ENCODE measurements at places on chromosomes 16 and 17.

DNA sequence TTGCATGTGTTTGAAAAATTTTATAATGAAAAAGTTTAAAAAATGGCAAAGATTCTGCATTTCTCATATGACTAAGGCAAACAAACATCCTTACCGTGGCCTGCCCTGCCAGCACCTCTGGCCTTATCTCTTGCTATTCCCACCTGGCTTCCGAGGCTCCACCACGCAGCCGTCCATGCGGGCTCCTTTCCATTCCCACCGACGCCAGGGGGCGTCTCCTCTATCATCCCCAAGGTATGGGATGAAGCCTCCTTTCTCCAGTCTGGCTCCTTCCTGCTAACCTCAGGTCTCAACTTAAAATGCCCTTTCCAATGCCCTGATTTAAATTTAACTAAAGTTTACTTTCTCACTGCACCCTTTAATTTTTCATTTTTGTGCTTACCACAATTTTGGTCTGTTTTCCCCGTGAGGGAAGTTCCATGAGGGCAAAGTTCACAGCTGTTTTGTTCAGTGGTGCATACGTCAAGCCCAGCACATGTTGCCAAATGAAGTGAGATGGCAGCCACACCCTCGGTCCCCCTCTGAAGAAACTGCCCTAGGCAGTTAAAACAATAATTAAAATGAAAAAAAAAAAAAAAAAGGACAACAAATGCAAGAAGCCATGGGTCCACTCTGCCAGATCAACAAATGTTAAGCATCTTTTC, 13.3 kb upstream of the SDK2 start:
- DNase-seq, result no peak

GRCh38 chr17:8120520-8121406, 2.4 kb upstream of the ALOXE3 start:
- DNase-seq, result peak; percentile 75

- no peak for DNase-seq
Observed at GRCh38 chr17:36844601-36845000, 92.7 kb upstream of the LHX1 start.

DNA sequence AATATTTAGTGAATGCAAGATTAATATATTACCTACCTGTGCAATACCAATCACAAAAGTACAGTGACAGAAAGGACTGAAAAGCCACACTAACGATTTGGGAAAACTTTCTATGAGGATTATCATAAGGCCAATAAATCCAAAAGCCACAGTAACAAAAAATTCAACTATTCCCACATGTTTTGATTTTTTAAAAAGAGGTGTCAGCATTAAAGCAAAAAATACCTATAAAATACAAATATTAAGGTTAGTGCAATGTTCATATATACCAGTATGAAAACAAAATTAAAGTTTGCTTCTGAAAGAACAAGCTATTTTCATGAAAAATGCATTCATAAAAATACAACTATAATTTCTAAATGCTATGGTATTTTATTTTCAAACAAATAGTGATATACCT, 24.3 kb downstream of the ABCA5 start:
- DNase-seq, result no peak

DNA sequence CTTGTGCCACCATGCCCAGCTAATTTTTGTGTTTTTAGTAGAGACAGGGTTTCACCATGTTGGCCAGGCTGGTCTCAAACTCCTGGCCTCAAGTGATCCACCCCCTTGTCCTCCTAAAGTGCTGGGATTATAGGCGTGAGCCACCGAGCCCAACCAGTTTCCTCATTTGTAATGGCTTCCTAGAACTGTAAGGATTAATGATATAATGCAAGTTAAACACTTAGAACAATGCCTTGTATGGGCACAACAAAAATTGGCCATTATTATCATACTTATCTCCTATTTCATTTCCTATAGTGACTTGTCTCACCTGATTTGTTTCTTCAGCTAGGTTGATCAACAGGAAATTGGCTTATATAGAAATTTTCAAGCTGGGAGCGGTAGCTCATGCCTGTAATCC, 14.1 kb downstream of the TUBD1 start:
- DNase-seq, result no peak

DNA sequence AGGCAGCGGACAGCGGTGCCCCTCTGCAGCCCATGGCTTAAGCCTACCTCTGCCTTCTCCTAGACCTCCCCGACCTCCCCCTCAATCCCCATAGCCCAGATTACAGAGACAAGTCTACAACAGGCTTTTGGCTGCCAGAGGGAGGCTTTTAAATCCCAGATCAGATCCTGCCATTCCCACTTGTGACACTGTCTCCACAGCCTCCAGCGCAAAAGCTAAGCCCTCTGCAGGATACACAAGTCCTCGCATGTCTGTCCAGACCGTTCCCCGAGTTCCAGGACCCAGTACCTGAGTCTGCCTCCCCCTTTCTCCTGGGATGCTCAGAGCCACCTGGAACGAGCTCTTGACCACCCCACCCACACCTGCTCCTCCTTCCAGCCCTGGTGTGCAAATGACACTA, 31.2 kb downstream of the VAC14 start:
- no peak for DNase-seq

DNA sequence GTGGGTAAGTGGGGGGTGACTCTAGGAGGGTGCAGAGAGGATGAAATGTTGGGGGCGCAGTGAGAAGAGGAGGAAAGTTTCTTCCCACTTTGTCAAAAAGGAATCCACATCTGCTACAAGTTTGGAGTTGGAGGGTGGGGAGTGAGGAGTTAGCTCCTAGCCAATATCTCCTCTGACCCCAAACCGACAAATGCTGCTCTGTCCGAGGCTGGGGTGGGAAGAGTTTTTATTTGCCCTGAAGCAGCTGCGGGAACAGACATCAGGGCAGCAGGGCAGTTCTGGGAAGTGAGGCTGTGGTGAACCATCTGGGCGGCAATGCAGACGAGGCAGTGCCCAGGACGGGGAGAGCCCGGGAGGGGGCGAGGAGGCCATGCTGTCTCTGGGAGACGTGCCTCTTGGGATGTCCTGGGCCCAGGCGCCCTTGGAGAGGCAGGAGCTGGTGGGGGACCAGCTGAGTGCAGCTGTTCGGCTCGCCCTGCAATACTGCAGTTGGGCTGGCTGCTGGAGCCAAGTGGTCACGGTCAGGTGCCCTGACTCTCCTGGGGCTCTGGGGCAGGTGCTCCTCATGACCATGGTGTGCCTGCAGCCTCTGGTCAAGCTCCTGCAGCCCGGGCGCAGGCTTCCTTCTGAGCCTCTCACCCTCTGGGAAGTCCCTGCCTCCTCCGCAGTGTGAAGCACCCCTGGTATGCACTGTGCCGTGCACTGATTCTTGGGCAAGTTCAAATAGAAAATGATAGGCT, 6.4 kb upstream of the SOCS3 start:
- DNase-seq, result no peak

GRCh38 chr16:73046202-73046848, 1.6 kb downstream of the ZFHX3 start:
- no peak for DNase-seq

- DNase-seq, result no peak
Observed at GRCh38 chr17:15884731-15885130, 60.2 kb upstream of the ADORA2B start.
